ENCODE measurements at places on chromosomes 1 and 21. TPM values are rescaled to one million over a fixed set of nuclear protein-coding genes. Genes with fewer than 3 reads are reported as not detected.

- DNase-seq: peak; percentile 68
Observed at GRCh38 chr21:36478207-36478701, 1.7 kb downstream of the CLDN14 start.

GRCh38 chr1:84642774-84643173 is 47.5 kb downstream of the SSX2IP start:
- no peak for DNase-seq

DNA sequence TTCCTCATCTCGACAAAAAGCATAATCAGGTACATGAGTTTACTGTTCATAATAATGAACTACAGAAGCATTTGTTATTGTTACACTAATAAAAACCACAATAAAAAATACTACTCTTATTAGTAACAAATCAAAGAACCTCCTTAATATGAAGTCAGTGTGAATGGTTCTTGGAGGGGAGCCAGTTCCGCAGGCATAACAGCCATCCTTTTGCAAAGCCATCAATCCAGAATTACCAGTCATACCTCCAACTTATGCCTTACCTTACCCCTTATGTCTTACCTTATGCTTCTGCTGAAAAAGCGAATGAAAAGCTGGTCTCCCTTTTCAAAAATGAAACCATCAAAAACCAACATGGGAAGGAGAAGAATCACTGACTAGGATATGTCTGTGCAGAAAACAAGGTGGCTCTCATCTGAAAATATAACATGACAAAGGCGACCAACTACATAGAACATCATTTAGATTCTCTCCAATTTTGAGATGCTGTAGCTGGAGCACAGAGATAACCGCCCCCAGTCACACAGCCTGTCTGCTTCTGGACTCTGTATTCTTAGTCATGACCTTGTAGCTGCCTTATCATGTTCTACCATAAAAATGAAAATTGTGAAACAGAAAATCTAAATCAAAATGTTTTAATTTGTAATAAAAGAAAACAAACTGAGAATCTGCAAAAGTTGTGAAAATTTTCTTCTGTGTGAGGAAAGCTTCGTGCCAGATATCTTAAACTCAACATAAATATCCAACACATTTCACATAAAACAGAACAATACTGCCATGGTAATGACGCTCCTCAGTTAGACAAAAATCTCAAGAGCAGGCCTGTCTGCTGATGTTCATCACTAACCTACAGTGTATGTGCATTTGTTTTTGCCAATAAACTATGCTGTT is 438.2 kb downstream of the SMYD3 start:
- DNase-seq: no peak

DNA sequence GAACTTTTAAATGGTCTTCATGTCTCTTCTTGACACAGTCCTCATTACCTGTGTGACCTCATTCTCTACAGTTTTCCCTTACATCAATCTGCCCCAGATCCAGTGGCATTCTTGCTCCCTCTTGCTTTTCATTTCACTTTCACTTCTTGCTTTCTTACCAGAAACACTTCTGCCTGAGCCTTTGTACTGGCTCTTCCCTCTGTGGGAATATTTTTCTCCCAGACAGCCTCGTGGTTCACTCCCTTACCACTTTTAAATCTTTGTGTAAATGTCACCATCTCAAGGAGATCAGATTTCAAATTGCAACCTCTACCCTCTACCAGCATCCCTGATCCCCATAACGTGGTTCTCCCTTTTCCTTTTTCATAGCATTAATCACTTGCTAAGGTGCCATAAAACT is 73.2 kb downstream of the DISC1 start:
- no peak for DNase-seq

RGS8 gene
- polyA plus RNA-seq: 0.14 TPM

RNU1-2 gene
- not detected for polyA plus RNA-seq

All from cardiac muscle cell (in vitro differentiated cells and primary cell).